ENCODE measurements at places on chromosomes 2 and 18.

DNA sequence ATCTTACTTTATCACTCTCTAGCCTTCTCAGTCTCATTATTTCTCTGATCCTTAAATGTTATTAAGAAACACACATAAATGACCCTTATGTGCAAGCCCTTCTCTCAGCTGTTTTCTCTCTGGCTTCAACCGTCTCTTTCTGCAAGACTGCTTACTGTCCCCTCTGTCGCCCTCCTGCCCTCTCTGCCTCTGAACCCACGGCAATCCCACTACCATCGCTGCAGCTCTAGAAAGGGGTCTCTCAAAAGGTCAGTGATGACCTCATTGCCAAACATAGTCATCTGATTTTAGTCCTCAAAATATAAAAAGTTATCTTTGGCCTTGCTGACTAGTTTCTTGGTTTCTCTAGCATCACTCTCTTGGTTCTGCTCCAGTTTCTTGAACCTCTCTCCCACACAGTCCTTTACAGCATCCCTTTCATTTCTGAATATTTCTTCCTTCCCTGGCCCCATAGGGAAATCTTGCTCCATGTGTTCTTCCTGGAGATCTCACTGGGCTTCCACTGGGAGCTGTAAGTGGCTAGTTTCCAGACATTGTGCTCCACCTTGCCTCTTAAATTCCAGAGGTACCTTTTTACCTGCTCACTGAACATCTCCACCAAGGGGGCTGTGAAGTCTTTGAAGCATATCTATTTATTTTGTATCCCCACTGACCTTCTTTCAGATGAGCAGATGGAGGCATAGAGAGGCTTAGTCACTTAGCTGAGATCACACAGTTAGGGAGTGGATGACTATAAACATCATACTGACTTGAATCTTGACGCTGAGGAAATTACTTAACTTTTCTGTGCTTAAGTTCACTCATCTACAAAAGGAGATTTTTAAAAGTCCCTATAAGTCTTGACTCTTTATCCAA is 96.2 kb downstream of the PDE1A start:
- no peak for DNase-seq

GRCh38 chr2:110157153-110157793 is 41.7 kb upstream of the MALL start:
- DNase-seq: no peak

GRCh38 chr2:27802547-27802946 is 31.0 kb downstream of the MRPL33 start:
- DNase-seq: no peak

GRCh38 chr2:67880291-67880761 is 182.5 kb downstream of the C1D start:
- no peak for DNase-seq

DNA sequence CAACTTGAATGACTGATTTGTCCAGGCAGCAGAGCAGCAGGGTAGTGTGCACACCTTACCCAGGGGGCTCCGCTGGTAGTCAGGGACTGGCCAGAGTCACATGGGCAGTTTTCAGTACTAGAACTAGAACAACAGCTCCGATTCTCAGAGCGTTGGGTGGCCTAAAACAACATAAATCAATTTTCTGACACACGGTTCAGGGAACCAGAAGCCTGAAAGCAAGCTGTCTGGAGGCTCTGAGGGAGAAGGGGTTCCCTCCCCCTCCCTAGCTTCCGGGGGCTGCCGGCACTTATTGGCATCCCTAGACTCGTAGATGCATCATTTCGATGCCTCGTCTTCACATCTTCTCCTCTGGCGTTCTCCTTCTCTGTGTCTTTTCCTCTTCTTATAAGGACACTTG is 13.4 kb upstream of the ITGB6 start:
- no peak for DNase-seq

GRCh38 chr2:219437690-219438206 is 3.1 kb downstream of the SPEG start:
- no peak for DNase-seq

- no peak for DNase-seq
Observed at GRCh38 chr2:62147610-62148301, 48.2 kb upstream of the B3GNT2 start.

DNA sequence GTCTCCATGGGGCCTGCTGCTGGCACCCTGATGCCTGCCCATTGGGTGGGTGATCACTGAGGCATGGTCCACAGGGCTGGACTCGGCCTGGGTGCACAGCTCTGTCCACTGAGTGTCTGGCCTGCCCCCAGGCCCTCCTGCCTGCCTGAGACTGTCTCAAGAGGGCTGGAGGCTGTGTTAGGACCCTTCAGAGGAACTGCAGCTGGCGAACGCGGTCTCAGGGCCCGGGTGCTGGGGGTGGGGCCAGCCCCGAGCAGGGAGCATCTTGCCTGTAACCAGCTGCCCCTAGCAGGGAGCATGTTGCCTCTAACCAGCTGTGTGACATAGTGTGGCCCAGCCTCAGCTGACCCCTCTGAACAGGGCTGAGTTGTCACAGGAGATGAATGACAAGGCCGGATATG is 50.0 kb downstream of the TWIST2 start:
- DNase-seq: no peak

DNA sequence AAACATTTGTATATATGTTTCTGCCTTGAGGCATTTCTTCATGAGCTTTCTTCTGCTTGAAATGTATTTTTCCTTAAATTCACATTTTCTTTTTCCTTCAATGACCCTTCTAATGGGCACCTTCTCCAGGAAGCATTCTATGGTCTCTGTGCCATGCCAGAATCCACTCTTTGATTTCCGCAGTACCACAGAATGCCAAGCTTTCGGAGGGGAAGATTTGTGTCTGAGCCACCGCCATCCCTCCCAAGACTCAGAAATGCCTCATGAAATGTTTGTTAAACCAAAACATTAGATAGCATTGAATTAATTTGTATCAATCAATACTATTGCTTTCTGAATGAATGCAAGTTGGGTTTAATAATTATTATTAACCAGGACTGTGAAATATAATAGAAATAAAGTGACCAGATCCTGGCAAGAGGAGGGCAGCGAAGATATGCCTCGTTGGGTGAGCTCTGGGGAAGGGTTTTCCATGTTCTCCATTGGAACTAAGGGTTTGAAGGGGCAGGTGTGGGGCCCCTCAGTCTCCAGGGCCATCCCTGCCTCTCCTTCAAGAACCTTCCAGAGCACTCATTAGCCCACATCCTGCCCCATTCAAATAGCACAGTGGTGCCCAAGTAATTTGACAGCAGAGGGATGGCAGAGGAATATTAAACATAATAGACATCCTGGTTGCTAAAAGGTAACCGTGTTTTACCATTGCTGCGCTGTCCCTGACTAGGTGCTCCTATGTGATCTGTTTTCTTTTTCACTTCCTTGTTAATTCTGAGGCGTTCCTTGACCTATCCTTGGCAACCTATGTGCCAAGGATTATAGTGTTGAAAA is 189.6 kb downstream of the MYCN start:
- no peak for DNase-seq

- no peak for DNase-seq
Observed at GRCh38 chr2:14550658-14551057, 81.9 kb upstream of the LRATD1 start.

All from head of caudate nucleus (tissue), 42 donors.